ENCODE measurements at places on chromosomes 2 and 18. TPM values are rescaled to one million over a fixed set of nuclear protein-coding genes. Genes with fewer than 3 reads are reported as not detected.

GRCh38 chr2:74401891-74402290 lies 19.5 kb downstream of the C2orf81 start:
- H3K4me3 ChIP-seq, result no peak overlapping the region
- H3K27ac ChIP-seq, result no peak overlapping the region
- H3K27me3 ChIP-seq, result no peaks in the 10 kb centered on the region
- no peaks in the 10 kb centered on the region for H3K4me1 ChIP-seq

The MTERF4 gene
- 75.7 TPM for total RNA-seq

- peak overlapping the region; percentile 9 for H3K27ac ChIP-seq
- no peak for DNase-seq
- no peak overlapping the region for H3K4me3 ChIP-seq
- H3K36me3 ChIP-seq, result no peaks in the 10 kb centered on the region
- H3K27me3 ChIP-seq, result peaks cover 21% of the 10 kb centered on the region
Observed at GRCh38 chr2:71469403-71470398, 16.3 kb downstream of the DYSF start.

DNA sequence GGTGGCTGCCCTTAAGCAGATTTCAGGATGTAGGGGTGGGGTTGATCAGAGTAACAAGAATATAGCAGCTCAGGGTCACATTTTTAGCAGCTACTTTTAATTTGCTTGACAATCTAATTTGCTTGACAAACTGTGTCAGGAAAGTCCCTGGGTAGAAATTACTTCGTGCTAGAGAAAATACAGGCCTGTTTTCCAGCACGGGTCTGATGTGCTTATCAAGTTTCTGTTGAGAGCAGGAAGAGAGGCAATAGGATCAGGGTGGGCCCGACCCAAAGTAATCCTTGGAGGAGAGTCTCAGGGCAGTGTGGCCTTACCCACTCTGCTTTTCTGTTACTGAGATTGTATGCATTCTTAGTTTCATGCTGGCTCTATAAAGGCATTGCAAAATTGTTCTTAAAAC lies 221.5 kb downstream of the TSN start:
- peak; percentile 56 for DNase-seq
- H3K4me3 ChIP-seq, result no peak overlapping the region
- no peaks in the 10 kb centered on the region for H3K27me3 ChIP-seq

The AKAIN1 gene
- total RNA-seq, result not detected

DNA sequence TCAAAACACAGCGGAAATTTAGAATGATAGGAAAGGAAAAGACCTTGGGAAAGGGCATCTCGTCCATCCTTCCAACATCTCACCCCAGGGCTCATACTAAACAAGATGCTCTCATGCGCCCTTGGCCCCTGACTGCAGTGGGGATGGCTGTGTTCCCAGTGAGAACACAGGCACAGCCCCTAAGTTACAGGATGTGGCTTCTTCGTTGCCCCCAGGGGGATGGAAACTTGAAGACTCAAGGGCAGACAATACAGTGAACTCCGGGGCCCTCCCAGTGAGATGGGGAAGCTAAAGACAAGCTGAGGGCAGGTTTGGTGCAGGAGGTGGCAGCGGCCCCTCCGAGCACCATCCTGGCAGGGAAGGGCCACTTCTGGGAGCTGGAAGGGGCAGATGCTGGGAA lies 139.7 kb downstream of the INO80D start:
- H3K27me3 ChIP-seq, result no peaks in the 10 kb centered on the region
- no peaks in the 10 kb centered on the region for H3K36me3 ChIP-seq
- no peaks in the 10 kb centered on the region for H3K4me1 ChIP-seq
- H3K4me3 ChIP-seq, result no peak overlapping the region

DNA sequence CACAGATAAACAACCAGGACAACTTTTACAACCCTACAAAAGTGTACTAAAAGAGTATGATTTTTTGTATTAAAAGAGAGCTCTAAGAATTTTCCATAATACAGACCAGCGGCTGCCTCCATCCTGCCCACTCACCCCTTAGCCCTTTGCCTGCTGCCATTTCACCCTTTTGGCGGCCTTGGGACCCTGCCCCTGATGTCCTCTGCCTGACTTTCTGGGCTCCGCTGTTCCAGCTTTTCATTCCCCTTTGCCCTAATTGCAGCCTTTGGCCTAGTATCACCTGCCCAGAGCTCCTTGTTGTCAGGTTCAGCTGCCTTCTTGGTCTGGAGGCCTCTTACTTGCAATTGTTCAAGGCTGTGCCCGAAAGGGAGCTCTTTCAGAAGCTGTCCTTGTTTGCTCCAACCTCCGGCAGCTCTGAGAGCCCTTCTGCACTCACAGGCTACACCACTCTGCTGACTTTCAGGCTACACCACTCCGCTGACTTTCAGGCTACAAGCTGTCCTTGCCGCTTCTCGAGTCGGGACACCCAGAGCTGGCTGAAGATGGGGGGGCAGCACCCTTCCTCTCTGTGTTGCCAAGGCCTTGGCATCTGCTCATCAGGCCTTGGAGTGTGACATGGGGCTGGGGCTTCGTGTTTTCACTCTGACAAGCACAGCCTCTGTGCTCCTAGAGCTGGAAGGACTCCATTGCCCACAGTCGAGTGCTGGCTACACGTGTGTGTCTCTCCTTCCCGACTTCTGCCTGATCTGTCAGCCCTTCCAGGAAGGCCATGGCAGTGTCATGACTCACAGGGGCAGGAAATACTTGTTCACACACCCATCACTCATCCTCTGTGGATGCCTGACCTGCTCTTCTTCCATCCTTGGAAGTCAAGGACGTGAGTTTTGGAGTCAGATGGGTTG lies 43.1 kb upstream of the HDAC4 start:
- no peaks in the 10 kb centered on the region for H3K4me1 ChIP-seq
- no peak overlapping the region for H3K4me3 ChIP-seq
- peak; percentile 34 for DNase-seq

All from cardiac muscle cell (in vitro differentiated cells and primary cell).